ENCODE measurements at places on chromosomes 12 and 14.
A peak's percentile ranks its signal among the peaks of the same experiment; 100 is the strongest.

GRCh38 chr12:11596141-11596540 is 53.3 kb upstream of the ETV6 start:
- DNase-seq = no peak

GRCh38 chr12:114341635-114342034 is 64.3 kb downstream of the TBX5 start:
- no peak for DNase-seq

GRCh38 chr14:67768219-67768618 is 48.2 kb downstream of the ZFYVE26 start:
- no peak for DNase-seq

DNA sequence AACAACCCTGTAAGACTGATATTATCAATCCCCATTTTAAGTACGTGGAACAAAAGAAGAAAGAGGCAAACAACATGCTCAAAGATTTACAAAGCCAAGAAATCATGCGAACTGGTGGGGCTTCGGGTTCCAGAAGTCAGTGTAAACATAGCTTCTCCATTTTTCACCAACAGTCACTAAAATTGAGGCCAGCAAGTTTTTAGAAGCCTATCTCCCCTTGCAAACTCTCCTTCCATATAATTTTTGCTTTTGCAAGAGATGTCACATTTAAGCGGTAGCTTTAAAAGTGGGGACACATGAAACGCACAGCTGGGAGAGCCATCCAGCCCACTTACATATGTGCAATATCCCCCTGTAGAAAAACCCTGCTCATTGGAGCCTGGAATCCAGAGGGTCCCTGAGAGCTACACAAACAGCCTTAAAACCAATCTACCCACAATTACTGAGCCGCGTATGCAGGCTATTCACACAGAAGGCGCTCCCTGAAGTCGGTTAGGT is 797 bp downstream of the SLC11A2 start:
- DNase-seq = no peak

GRCh38 chr14:56135001-56135400 is 16.8 kb downstream of the PELI2 start:
- no peak for DNase-seq

- DNase-seq = no peak
Observed at GRCh38 chr12:108418164-108418890, 79.2 kb upstream of the CMKLR1 start.

GRCh38 chr14:30655658-30656057 is 33.5 kb downstream of the SCFD1 start:
- DNase-seq = no peak

DNA sequence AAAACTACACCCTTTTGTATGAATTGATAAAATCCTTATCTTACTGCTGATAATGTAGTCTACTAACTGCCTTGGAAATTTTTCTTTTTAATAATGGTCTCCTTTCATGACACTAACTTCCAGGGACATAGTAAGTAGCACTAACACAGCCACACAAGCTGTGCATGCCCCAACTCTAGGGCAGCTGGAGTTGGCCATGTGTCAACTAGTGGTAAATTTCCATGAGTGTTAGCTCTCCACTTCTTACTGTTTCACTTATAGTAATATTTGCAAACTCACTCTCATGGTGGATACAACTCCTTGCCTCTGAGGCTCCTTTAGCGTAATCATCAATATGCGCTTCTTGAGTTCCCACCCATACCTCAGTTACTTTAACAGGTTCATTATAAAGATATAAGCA is 38.0 kb downstream of the LGR5 start:
- DNase-seq = no peak

- DNase-seq = no peak
Observed at GRCh38 chr14:32366256-32366879, 37.3 kb downstream of the AKAP6 start.

DNA sequence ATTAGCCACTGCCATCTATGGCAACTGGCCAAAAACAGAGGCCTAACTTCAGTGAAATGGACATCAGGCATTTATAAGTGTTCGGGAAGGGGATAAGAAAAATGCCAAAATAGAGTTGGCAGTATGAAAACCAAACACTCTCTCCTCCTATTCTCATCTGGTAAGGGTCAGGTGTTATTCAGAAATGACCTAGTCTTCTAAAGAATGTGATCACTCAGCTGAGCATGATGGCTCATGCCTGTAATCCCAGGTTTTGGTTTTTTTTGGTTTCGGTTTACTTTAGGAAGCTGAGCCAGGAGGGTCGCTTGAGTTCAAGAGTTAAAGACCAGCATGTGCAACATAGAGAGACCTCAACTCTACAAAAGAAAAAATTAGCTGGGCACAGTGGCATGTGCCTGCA is 170.3 kb downstream of the GRIN2B start:
- no peak for DNase-seq

DNA sequence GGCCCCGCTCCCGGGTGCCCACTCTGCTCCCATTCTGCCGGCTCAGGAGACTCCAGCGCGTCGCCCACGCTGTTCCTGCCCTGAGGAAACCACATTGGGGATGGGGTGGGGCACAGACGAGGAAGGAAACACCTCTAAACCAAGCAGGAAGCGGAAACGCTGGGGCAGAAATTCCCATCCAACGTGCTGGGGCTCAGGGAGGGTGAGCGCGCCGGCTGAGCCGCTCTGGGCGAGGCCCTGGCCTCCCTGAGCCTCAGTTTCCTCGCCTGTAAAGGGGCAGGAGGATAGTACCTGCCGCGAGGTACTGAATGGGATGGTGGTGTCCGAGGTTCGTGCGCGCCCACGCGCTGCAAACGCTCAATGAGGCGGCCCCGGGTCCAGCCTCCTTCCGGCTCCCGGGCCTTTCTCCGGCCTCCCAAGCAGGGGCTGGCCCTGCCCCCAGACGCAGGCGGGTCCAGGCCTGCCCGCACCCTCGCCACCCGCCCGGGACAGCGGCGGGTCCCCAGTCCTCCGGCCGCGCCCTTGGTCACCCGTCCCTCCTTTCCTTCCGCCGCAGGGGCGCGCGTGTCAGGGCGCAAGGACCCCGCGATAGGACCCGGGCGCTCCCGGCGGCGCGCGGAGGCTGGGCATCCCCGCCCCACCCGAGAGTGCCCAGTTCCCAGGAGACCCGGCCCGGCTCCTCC is 673 bp downstream of the BEGAIN start:
- peak; percentile 35 for DNase-seq

GRCh38 chr12:95976416-95976832 is 19.7 kb downstream of the HAL start:
- no peak for DNase-seq

- DNase-seq = no peak
Observed at GRCh38 chr12:130879212-130879686, 7.4 kb downstream of the RAN start.

DNA sequence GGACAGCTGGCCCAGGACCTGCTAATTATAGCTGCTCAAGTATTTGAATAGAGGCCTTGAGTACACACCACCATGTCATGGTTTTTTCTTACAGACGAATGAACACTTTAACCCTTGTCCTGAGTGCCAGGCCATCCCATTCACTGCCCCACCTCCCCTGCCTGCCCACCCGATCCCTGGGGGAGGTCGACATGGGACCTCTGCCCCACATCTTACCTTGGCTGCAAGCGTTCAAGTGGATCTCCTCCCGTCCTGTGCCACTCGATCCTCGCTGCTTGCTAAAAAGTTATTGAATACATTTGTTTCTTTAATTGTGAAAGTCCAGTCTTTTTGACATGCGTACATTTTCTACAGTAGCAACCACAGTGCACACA is 10.3 kb downstream of the RTL1 start:
- no peak for DNase-seq

- no peak for DNase-seq
Observed at GRCh38 chr14:94161058-94161457, 13.1 kb upstream of the PPP4R4 start.

- no peak for DNase-seq
Observed at GRCh38 chr14:104240434-104241157, 102.2 kb downstream of the KIF26A start.

DNA sequence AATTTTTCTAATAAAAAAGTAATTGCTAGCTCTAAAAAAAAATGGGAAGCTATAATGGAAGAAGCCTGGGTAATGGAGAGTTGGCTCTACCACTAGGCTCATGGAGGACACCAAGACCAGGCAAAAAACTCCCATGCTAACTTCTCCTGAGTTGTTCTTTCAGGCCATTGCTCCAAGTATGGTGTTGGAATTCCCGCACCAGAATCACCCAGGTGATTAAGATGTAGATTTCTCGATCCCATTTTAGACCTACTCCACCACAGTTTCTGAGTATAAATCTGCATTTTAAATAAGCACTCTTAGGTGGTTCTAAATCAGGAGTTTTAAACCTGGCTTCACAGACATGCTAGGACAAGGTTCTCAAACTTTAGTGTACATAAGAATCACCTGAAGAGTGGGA is 221.0 kb downstream of the EMP1 start:
- no peak for DNase-seq

- DNase-seq = no peak
Observed at GRCh38 chr14:91171291-91171690, 57.4 kb downstream of the DGLUCY start.

DNA sequence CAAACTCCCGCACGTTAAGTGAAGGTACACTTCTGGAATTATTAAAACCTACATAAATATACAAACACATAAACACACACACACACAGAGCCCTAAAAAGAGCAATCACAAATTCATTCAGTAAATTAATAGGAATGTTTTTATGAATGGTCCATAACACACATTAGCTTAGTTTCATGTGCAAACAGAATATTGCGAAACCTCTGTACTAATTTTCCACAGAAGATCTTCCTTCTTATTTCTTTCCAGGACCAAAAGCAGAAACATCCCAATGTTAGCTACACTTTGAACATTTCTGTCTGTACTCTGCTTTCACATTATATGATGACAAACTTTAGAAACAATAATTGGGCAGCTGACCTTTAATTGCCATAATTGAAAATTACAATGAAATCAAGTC is 101.6 kb downstream of the SOX5 start:
- DNase-seq = no peak

DNA sequence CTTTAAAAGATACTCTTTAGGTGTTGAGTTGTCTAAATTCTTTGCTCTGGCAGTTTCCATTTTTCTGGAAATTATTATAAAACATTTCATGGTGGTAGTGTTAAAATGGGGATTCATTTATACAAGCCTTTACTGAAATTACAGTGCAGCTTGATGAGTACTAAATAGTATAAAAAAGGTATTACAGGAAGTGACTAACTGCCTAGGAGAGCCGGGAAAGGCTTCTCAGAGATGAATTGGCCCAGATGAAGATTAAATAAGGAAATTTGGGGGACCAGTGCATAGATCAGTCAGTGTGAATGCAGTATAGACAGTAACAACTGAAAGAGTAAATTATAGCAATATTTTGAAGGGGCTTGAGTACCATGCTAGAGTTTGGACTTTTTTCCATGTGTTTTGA is 7.5 kb downstream of the PSMA6 start:
- no peak for DNase-seq

- DNase-seq = no peak
Observed at GRCh38 chr14:56340932-56341331, 222.7 kb downstream of the PELI2 start.

DNA sequence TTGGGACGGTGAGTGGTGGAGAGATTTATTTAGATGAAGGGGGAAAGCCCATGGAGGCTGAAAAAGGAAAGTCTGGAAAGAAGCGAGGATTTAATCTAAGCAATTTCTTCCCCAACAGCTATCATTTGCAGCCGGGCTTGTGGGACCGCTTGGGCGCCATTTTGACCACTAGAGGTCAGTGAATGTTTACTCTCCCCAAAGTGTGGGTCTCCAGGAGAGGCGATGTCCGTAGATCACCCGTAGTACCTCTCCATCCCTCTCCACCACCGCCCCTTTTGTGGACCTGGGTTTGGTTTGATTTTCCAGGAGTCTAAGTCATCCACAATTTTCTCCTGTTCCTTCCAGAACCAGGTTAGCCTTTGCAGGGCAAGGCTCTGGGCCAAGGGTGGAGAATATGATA is 91.2 kb upstream of the PARP11 start:
- DNase-seq = peak; percentile 24

GRCh38 chr12:123602651-123603195 is 824 bp downstream of the DDX55 start:
- no peak for DNase-seq

DNA sequence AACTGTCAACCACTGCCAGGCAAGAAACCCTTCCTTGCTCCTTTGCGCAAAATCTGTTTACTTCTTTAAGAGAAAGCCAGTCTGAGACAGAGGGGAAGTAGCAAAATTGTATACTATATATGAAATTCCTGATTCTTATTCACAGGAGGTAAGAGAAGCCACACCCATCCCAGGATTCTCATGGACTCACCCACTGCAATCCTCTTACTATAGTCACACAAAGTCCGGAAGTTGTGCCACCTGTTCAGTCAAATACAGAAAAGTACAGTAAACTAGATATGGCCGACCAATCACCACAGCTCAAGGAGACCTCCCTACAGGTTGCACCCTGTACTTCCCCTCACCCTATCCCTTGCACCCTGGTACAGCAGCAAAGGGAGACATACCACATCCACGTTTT is 2.9 kb downstream of the PRMT5 start:
- DNase-seq = no peak

DNA sequence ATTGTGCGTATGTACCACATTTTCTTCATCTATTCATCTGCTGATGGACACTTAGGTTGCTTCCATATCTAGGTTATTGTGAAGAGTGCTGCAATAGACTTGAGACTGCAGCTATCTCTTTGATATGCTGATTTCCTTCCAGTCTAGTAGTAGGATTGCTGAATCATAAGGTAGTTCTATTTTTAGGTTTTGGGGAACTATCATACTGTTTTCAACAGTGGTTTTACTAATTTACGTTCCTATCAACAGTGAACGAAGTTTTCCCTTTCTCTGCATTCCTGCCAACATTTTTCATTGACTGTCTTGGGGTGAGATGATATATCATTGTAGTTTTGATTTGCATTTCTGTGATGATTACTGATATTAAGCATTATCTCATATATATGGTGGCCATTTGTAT is 482.2 kb downstream of the SLC16A7 start:
- no peak for DNase-seq

- no peak for DNase-seq
Observed at GRCh38 chr12:108257004-108257403, 82.1 kb downstream of the CMKLR1 start.

DNA sequence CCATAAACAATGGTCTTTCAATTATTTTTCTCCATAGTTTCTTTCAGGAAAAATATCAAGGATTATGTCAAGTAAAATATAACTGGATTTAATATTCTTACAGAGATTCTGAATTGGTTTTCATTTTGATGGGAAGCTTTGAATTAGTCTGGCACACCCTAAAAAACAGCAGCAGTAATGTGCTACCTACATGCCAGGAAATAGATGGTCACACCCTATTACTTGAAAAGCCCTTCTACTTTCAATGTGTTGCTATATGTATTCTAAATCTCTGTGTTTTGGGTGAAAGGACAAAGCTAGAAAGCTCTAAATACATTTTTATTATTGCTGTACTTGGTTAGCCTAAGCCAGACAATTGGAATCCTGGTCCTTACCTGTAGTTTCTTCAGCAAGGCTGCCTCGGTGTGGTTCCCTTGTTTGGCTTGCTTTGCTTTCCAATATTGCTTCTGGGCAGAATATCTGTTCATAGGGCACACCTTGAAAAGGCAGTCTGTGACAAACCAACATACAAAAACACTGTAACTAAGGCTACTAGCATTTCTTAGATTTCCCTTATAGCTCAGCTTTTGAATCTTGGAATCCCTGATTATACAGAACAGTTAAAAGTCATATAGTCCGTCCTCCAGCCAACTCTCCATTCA is 107.6 kb downstream of the ITPR2 start:
- no peak for DNase-seq
